ENCODE measurements at places on chromosomes 1 and 21. TPM values are rescaled to one million over a fixed set of nuclear protein-coding genes. Genes with fewer than 3 reads are reported as not detected.

DNA sequence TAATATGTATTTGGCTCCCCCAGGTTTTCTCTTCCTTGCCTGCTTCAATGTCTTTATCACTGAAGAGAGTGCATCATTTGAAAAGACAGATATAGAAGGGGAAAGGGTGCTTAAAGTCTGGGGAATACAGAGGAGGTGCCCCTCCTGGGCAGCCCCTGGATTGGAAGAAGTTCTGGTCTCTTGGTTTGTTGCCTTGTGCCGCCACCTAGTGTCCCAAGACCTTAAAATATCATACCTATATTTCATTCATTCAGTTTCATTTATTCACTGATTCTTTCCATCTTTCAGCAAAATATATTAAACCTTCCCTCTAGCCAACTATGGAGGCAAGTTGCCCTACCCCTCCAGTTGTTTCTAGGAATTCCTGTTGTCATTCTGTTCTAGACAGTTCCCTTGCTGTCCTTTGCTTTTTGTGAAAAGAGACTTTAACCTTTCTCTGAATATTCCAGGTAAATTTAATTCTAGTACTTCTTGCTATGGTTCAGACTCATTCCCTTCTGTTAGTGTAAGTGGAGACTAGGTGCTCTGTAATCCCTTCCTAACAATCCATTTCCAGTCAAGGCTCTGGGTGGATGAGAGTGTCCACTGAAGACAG, 56.1 kb downstream of the MEF2D start:
- no peak for DNase-seq

- DNase-seq = no peak
Observed at GRCh38 chr1:173267453-173267945, 60.4 kb upstream of the TNFSF4 start.

SPRR1A gene
- total RNA-seq = not detected

ZBTB37 gene
- 11.0 TPM for total RNA-seq

LCE1E gene
- total RNA-seq = not detected
